ENCODE measurements at places on chromosomes 2 and 18.

DNA sequence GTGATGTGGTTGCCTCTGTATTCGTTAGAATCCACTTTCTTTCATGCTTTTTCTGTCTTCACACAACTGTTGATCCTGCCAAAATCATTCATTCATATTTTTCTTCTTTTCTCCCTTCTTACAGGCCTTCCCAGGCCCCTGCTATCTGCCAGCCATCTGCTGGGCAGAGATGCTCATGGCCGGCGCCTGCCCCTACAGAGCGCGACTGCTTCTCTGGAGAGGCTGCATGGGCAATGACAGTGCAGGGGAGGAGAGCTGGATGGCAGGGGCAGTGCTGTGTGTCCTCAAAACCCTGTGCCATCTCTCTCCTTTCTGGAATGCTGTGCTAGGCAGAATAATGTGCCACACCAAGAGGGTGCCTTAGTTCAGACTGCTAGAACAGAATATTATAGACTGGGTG lies 125.2 kb downstream of the INHBB start:
- DNase-seq, result no peak

DNA sequence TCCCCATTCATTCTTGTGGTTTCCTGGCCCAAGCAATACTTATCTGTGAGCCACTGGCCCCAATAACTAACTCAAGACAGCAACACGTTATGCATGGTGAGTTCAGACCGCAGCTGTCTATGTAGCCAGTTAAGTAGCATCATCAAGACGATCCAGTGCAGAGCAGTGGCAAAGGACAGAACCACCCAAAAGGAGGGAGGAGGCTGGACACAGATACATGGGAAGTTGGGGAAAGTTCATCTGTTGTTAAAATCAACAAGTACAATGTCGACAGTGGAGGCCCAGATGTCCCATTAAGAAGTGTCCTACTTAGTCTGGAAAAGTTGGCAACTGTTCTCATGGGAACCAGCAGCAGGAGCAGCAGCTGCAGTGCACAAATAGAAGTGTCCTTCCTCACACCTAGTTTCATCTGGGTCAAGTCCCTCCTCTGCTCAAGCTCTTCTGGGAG lies 106.9 kb upstream of the THOC1 start:
- no peak for DNase-seq

- no peak for DNase-seq
These were observed 41.1 kb upstream of the GALNT5 start for GRCh38 chr2:157216286-157216965.

DNA sequence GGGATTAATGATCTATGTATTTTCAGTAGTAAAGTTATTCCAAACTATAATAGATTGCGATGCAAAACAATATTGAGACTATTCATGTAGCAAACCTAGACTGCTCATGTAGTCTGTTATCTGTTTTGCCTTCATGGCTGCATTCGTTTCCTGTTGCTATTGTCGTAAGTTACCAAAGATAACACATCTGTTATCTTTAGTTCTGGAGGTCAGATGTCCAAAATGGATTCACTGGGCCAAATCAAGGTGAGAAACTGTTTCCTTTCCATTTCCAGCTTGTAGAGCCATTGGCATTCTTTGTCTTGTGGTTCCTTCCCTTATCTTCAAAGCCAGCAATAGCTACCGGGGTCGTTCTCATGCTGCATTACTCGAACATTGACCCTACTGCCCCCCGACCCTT lies 20.9 kb downstream of the ITGAV start:
- DNase-seq, result no peak

- no peak for DNase-seq
These were observed 37.3 kb upstream of the ACAA2 start for GRCh38 chr18:49850636-49851035.

DNA sequence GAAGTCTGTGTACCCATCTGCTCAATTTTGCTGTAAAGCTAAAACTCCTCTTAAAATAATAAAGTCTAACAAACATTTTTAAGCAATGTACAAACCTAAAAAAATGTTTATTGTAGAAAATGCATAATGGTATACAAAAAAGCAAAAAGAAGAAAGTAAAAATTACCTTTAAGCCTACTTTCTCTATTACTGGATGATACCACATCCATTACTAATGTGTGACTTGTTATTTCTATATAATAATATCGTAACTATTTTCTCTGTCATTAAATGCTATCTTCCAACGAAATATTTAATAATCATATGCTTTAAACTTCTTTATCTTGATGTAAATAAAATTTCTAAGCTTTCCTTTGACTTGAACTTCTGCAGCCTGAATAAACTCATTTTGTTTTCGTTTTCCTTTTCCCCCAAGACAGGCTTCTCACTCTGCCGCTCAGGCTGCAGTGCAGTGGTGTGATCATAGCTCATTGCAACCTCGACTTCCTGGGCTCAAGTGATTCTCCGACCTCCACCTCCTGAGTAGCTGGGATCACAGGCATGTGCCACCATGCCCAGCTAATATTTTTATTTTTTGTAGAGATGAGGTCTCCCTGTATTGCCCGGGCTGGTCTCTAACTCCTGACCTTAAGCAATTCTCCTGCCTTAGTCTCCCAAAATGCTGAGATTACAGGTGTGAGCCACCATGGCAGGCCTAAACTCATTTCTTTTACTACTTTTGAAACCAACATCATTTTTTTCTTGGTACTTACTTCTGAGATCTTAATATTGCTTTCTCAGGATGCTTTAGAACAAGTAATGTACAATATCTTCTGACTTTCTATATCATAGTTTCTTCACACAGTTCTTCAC lies 18.1 kb upstream of the DNAH7 start:
- DNase-seq, result no peak

DNA sequence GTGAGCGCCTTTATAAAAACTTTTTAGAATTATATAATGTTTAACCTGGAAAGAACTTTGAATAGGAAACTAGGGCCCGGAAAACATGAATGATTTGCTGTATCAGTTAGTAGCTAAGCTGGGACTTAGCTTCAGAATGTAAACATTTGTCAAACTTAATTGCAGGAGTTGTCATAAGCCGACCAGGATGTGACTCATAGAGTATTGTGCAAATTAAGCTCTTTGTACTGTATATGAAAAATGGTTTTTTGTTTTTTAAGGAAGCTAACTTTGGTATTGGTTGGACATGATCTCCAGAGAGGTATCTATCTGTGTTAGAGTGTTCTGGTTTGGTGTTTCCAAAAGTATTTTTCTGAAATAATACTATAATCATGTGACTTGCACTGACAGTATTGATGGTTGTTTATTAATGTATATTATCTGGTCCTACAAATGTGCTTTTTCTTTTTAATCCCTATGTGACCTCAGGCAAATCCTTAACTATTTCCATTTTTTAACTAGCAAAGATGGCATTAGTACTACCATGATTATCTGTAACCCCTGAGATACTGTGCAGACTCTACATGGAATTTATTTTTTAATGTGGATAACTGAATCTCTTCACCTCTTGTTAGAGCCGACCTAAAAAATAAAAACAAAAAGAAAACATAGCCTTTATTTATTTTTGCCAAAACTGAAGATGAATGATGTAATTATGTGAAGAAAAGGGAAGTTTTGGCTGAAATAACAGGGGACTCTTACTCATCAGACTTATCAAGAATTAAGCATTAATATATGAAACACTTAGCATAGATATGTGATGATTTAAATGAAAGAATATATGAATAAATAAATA lies 11.7 kb downstream of the YIPF4 start:
- DNase-seq, result no peak

DNA sequence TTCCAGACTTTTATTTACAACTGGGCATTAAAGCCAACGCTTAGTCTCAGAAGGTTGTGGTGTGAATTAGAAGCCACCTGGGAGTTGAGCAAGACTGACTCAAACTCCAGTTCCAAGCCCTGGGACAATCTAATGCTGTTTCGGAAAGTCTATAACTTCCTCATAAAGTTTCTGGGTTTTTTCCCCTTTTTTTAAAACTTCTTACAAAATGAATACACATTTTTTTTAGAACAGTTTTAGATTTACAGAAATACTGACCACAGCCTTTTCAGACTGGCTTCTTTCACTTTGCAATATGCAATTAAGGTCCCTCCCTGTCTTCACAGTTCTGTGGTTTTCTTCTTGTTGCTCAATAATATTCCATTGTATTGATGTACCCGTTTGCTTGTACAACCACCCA lies 115.9 kb upstream of the TWIST2 start:
- DNase-seq, result no peak

- DNase-seq, result no peak
These were observed 228.0 kb upstream of the SMAD7 start for GRCh38 chr18:49178736-49179135.

GRCh38 chr2:187956906-187957534 lies 334.7 kb upstream of the GULP1 start:
- no peak for DNase-seq

- no peak for DNase-seq
These were observed 122.3 kb downstream of the DDX1 start for GRCh38 chr2:15714002-15714401.

- DNase-seq, result no peak
These were observed 235.3 kb downstream of the LRATD1 start for GRCh38 chr2:14867853-14868252.

DNA sequence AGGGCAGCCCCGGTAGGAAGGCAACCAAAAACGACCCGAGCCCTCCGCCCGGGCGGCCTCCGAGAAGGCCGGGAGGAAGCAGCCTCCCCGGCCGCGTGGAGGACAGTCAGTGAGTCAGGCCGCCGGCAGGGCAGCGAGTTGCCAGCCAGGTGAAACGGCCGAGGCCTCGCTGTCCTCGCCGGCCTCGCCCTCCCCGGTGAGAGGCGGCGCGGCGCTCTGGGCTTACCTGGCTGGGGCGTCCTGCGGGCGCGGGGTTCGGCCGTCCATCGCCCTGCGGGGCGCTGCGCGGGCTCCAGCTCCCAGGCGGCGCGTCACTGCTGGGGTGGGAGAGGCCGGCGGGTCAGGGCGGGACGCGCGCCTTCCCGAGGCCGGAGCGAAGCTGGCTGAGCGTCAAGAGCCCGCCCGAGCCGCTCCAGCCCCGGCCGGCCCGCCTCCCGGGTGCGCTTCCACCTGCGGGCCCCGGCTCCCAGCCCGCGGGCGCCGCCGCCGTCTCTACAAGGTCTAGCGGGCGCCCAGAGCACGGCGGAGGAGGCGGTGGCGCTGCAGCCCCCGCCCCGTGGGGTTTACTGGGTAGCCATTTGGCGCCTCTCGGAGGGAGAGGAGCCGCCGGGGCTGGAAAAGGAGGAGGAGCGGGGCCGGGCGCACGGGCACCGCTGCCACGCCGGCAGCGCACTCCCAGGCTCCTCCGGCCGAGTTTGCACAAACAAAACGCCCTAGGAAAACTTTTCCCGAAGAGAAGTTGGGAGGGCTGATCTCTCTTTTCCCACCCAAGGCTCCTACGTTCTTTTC lies 499 bp downstream of the COBLL1 start:
- peak; percentile 29 for DNase-seq

DNA sequence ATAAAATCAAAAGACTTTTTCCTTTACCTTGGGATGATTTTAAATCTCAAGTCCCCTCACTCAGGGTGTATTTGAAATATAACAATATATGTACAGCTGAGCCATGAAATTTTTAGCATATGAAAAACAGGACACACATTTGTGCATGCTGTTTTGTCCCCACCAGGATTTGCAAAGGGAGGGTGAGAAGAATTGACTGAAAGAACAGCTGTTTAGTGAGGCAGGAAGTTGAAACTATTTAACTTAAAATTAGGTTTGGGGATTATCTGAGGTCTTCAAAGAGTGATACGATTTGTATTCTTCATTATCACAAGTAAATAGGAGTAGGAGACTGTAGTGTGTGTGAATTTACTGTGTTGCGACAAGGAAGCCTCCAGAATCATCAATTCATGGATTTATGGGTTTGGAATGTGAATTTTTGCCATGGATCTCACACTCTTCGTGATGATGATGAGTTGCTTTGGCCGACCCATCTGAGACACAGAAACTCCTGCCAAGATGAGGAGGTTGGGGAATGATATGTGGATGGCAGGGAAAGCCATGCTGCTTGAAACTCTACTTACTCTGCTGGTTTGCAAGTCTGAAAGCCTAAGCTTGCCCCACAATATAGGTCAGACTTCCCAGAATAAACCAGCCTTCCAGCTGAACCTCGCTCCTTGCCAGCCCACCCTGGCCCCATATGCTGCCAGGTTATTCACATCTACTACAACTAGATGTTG lies 31.0 kb upstream of the SPATS2L start:
- no peak for DNase-seq

GRCh38 chr2:130915149-130915548 lies 78.4 kb downstream of the ARHGEF4 start:
- no peak for DNase-seq

DNA sequence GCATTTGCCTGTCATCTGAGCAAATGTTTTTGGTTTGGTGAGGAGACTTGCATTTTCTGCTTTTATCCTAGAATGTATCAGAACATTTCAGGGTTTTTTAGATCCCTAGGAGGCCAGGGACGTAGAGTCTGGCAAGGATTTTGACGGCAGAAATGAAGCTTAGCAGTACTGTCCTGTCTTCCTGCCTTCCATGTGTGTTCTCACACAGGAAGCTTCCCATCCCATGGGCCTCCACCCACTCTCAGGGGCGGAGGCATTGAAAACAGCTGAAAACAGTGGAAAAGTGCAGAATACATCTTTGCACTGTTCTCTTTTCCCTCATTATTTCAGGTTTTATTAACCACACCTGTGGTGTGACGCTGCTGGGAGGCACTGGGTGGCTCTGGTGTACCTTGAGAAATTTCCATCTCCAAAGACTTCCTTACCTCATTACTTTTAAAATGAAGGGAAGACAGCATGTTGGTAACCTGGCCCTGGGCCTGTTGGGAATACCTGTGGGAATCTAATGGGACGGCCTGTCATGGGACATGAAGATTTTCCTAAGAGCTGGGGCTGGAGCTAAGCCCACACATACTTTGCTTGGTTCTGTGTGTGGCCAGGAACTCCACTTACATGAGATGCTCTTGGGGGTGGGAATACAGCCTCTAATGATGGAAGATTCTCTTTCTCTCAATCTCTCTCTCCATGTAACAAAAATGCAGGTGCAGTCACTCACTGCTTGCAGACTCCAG lies 20.5 kb downstream of the PCARE start:
- DNase-seq, result no peak
